ENCODE measurements at places on chromosomes 1 and 21.

GRCh38 chr21:29914326-29914725, 25.5 kb downstream of the GRIK1 start:
- no peak for DNase-seq

DNA sequence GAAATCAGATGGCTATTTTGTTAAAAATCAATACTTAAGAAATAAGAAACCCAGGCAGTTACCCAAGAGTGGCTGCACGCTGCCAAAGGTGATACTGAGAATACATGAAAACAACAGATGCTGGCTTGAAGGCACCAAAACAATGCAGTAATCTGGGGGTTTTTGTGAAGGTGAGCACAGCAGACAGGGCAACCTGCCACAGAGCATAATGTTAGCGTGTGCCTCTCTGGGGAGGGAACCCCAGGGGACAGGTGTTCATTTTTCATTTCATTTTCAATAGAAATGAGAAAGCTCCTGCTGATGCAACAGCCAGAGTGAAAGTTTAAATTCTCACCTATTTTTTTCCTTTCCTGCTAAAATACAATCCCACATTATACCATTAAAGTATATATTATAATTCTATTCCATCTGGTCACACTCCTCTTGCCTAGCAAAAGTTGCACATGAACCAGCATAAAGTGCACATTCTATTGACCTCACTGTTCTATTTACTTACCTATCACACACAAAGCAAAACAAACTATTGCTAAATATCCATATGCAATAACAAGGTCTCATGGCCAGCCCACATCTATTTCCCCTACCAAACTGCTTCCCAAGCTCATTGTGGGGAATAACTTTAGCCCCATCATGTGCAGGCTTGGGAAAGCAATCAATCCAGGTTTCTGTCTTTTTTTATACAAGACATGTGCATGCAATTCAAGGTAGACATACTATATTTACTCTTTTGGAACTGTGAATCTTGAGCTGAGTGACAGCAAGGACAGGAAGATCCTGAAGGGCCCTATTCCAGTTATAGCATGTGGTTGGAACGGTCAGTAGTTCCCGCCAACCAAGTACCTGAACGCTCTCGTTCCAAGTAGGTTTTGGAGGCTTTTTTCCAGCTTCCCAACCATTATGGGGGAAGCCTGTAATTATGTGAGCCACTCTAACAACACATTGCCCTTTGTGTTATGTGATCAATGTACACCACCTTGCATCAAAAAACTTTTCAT, 173.6 kb downstream of the RERE start:
- no peak for DNase-seq

DNA sequence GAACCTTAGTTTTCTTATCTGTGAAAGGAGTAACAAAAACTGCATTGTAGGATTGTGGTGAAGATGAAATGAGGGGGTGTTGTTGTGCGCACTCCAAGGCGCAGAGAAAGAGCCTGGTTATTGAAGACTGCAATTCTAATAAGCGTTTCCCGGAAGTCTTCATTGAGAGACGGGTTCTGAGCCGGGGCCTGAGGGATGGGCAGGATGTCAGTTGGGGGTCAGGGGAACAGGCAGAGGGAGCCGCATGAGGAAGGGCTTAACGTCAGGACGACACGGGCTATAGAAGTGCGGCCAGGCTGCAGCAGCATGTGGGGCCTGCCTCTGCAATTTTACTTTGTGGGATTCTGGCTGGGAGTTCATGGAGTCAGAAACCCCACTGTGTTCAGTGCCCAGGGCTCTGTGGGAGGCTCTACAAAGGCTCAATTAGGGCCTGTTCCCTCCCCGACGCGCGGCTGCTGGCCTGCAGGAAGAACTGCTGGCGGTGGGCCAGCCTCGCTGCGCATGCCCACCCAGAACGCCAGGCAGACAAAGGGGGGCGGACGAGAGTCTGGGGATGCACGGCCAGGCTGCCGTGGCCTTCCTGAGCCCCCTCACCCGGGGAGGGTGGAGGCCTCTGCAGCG, 20.7 kb downstream of the TRIM62 start:
- no peak for DNase-seq

GRCh38 chr1:226660410-226661182, 78.5 kb downstream of the ITPKB start:
- DNase-seq = no peak

DNA sequence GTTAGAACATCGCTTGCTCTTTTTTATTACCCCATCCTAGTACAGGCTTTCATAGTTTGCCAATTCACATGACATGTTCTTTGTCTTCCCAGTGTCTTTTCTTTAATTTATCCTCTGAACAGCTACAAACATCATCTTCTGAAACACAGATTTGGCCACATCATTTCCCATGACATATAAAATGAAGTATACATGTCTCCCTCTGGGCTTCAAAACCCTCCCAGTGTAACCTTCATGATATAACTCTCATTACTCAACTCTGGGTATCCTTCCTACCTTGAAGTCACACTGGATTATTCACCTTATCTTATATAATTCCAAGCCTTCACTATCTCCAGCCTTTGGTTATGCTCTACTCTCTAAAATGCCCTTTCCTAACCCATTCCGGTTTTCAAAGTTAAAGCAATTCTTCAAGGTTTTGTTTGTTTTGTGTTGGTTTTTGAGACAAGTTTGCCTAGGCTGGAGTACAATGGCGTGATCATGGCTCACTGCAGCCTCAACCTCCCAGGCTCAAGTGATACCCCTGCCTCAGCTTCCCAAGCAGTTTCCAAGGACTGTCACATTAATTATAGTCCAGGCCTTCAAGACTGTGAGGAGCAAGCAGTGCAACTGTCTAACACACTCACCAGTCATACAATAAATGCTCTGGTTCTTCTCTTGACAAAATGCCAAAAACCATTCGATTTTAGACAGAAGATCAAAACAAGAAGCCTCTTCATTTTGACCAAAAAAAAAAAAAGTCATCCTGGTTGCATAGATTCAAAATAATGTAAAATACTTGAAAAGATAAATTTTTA, 5.8 kb downstream of the RGS1 start:
- DNase-seq = no peak
